ENCODE measurements at places on chromosomes 6 and 20.

GRCh38 chr6:116265041-116265829, 11.4 kb upstream of the TSPYL4 start:
- DNase-seq = no peak

DNA sequence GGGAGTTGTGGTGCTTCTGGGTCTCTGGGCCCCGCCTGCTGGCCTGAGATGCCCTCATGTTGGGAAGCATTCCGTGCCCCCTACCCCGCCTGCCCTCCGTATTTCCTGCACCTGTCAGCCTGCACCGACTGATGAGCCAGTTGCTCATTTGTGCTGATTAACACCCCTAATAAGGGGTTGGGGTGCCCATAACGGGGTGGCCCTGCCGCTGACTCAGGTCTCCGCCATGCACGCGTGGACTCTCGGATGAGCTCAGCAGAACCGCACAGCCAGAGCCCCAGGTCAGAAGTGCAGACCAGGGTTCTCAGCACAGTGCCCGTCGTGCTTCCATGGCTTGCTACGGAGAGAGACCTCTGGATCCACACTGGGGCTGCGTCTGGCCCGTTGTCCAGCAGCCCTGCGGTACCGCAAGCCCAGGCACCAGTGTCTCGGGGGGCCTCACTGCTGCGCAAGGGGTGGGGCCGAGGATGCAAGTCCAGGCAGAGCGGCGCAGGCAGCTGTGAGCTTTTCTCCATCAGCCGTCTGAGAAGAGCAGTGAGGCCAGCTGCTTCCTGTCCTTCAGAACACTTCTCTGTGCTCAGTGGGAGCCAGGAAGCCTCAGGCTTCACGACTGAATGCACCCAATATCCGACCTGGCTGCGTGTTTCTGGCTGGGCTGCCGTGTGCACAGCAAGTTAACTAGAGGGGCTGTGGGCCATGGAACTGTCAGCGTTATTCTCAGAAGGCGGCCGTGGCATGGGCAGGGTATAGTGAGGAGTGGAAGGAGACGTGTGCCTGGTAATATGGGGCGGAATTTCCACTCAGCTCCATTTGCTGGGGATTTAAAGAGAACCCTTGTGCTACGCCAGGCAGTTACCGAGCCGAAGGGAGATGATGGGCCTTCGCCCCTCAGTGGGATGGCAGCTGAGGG, 18.6 kb downstream of the MTG2 start:
- DNase-seq = no peak

DNA sequence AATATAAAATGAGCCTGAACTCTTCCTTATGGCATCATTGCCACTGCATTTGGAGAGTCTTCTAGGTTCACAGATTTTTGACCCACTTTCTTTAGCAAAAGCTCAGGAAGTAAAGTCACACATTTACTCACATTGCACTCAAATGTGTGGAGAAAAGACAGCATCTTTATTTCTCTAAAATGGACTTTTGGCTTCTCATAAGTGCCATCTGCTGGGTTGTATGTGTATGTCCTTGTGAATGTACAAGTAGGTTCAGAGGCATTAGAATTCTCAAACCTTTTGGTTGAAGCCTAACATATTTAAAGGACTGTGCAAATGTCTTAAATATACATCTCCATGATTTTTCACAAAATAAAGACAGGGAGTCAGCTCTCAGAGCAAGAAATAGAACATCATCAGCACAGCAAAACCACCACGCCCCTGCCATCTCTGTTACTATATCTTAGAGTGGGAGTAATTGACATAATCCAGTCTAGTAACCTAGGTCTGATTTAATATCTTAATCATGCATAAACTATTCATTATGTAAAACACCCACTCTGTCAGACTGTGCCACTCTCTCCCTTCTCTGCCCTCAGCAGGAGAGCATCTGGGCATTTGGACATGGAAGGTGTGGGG, 42.2 kb upstream of the SPTLC3 start:
- DNase-seq = no peak

DNA sequence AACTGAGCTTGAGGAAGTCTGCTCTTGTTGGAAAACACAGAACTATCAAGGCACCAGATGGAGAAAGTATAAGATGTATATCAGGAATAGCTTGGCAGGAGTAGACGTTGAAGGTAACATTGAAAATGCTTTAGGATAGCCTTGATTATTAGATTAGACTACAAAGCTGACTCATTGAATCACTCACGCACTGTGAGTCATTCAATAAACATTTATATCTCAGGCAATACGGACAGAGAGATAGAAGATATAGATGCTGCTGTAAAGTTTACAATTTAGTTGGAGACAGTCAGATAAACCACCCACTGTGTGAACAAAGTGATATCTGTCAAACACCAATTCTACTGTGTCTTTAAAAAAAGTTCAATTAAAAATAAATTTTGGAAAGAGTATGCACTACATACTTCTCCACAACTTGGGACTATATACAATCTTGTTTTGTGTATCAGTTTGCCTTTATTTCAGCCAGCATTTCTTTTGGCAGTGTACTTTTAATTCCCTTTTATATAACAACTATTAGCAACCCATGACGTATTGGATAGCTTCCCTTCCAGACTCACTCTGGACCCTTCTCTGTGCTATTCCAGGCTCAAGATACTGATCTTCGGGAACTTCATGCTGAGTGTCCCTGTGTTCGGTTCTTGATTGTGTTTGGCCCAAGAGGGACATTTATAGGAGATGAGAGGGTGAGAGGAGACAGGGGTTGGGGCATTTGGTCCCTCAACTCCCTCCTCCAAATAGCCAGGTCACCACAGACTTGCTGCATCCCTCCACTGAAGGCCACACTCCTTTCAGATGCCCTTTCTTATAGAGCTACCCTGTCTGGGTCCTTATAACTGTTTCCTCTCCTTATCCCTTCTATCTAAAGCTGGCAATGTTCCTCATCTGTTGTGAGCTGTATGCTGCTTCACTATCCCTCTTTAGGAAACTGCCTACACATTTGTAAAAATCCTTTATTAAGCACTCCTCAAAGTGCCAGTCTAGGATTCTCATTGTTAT, 176.6 kb upstream of the PTPRK start:
- DNase-seq = no peak

DNA sequence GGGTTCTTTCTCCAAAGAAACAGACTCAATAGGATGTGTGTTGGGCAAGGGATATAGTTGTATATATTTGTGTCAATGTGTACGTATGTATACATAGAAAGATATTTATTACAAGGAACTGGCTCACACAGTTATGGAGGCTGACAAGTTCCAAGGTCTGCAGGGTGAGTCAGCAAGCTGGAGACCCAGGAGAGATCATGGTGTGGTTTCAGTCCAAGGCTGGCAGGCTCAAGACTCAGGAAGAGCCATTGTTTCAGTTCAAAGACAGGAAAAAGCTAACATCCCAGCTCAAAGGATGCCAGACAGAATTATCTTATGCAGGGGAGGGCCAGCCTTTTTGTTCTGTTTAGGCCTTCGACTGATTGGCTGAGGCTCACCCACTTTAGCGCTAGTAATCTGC, 89.9 kb upstream of the RALGAPA2 start:
- DNase-seq = no peak

- DNase-seq = no peak
These were observed 3.9 kb upstream of the GATA5 start for GRCh38 chr20:62479656-62480055.

GRCh38 chr20:944774-945410, 28.8 kb upstream of the ANGPT4 start:
- no peak for DNase-seq

DNA sequence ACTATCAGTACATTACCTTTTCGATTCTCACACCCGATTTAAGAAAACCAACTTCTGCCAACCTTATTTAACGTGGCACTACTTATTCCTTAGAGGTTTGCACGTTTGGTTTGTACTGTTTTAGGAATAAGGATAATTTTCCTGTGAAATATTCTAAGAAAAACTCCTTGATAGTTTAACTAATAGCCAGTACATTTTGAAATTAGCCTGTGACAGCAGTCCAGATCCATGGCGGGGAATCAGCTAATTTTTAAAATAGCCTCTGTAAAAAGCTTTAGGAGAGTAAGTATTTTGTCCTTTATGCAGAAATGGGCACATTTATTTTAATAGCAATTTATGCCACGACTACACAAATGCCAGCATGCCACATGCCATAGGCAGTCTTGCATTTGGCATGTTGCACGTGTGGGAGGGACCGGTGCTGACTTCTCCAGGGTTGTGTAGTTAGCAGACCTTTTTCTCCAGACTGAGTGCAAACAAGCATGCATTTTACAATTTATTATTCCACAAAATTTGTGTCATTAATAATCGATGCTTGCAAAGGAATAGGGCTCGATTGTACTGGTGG, 6.2 kb downstream of the FOXC1 start:
- no peak for DNase-seq
